ENCODE measurements at places on chromosomes 1 and 21. TPM values are rescaled to one million over a fixed set of nuclear protein-coding genes. Genes with fewer than 3 reads are reported as not detected.

DNA sequence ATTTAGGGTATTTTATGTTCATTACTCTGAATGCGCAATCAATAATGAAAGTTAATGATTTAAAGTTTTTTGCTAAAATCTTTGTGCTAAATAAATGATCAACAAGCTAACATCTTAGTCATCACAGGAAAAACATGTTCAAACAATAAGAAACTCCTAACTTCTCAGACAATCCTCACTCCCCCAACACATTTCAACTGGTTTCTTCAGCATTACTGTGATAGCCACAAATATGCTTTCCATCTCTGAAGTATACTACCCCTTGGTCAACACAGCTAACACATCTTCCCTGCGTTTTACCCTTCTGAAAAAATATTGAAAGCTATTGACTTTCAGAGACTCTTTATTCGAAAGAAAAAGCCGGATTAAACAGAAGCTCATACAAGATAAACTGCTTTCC, 85.8 kb downstream of the ZNF644 start:
- H3K36me3 ChIP-seq, result peaks cover 13% of the 10 kb centered on the region
- no peaks in the 10 kb centered on the region for H3K4me1 ChIP-seq
- DNase-seq, result no peak
- H3K27me3 ChIP-seq, result no peaks in the 10 kb centered on the region

DNA sequence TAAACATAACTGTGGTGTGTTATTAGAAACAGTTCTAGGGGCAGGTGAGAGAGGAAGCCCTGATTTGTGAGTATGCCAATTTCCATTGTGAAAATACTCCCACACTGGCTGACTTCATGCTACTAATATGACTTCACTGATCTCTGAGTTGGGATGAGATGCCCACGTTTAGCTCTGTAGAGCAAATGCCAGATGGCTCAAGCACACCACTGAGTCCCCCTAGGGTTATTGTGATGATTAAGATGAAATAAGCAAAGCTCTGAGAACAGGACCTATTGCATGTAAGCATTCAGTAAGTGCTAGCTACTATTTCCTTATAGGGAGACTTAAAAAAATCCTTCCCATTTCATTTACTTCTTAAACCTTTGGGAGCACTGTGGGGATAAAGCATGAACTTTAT, 117.6 kb downstream of the CENPF start:
- no peak overlapping the region for H3K27ac ChIP-seq
- DNase-seq, result no peak
- H3K27me3 ChIP-seq, result no peaks in the 10 kb centered on the region
- H3K36me3 ChIP-seq, result no peaks in the 10 kb centered on the region

The BACH1 gene
- 73.5 TPM for total RNA-seq

- no peaks in the 10 kb centered on the region for H3K36me3 ChIP-seq
- no peak overlapping the region for H3K4me3 ChIP-seq
- H3K27me3 ChIP-seq, result no peaks in the 10 kb centered on the region
- peaks cover 3% of the 10 kb centered on the region for H3K4me1 ChIP-seq
Measured at GRCh38 chr1:243388276-243388675, 132.4 kb downstream of the SDCCAG8 start.

The PM20D1 gene
- 0.09 TPM for total RNA-seq

All from muscle of leg (tissue), 16 donors.